CD4-positive, alpha-beta T cell treated with Interleukin-12 subunit alpha and Interleukin-12 subunit beta, for 1 hour (primary cell): ENCODE measurements at places on chromosomes 7 and 10.
A peak's percentile ranks its signal among the peaks of the same experiment; 100 is the strongest.

- no peak for DNase-seq
These were observed 18.4 kb downstream of the TIAL1 start for GRCh38 chr10:119578355-119578754.

- no peak for DNase-seq
These were observed 164.3 kb upstream of the TCERG1L start for GRCh38 chr10:131475803-131476202.

DNA sequence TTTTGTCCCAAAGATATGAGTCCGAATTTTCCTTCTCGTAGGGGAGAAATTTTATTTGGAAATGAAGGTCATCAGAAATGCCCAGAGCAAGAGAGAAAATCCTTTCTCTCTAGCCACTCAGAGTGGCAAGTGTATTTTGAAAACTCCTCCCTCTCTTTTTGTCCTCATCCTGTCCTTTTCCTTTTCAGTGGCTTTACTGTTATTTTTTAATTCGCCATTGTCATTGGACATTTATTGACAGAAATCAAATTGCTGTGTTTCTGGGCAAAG is 39.6 kb downstream of the TET1 start:
- no peak for DNase-seq

DNA sequence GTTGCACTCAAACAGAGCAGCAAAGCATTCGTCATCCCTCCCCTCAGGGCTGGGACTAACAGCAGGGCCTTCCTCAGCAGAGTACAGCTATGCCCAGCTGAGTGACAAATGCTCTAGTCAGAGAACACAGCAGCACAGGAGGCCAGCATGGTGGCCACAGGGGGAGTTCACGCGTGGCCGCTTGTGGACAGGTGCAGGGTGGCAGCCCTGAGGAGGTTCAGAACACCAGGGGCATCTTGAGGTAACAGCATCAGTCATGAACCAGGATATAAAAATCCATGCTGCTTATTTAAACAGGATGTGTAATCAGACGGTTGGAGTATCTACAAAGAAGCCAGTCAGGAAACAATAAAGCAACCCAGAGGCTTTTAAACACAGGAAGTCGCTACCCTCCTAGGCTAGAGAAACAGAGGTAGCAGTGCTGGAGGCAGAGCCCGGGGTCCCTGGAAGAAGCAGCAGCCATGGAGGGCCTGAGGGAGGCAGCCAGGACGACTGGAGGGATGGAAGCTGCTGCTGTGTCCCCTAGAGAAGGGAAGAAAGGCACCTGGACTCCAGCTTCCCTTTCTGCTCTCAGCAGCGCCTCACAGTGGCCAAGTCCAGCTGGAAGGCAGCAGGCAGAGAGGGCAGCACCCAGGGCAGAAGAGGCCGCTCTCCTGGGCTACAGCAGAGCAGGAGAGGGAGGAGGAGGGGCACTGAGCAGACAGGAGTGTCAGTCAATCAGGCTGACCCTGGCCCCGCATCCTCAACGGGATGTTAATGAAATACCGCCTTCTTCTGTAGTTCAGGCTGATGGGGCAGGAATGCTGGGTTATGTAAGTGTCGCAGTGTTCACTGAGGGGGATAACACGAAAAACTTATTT is 70.8 kb upstream of the UCN3 start:
- DNase-seq, result peak; percentile 73

GRCh38 chr10:78972160-78972946 is 96.4 kb upstream of the ZMIZ1 start:
- no peak for DNase-seq

DNA sequence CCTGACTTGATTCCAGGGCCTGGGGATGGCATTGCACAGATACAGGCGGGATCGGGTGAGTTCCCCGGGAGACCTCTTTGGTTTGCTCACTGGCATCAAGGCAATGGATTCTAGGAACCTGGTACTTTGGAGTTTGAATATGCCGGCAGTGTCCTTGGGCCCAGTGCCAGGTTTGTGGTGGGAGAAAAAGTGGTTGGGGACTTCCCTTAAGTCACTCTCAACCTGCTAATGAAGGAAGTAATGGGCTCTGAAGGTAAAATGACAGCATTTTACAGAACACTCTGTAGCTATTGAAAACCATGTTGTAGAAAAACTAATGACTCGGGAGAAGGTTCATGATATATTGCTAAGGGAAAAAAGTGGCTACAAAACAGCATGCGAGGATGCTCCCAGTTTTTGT is 129.9 kb downstream of the CFAP58 start:
- no peak for DNase-seq

DNA sequence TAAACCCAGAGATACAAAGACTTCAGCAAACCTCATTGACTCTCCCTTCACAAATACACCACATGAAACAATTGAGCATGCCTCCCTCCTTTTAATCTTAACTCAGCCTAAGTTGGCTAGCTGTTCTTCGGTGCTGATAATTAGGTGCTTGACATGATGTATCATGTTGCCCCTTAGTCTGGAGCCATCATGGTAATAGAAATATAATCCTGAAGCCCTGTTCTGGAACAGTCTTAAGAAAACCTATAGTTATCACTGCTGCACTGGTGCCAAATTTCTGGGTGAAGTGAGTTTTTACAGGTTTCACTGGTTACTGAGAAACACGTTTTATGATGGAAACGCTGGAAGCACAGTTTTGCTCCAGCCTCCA is 306.1 kb downstream of the LRMDA start:
- no peak for DNase-seq

DNA sequence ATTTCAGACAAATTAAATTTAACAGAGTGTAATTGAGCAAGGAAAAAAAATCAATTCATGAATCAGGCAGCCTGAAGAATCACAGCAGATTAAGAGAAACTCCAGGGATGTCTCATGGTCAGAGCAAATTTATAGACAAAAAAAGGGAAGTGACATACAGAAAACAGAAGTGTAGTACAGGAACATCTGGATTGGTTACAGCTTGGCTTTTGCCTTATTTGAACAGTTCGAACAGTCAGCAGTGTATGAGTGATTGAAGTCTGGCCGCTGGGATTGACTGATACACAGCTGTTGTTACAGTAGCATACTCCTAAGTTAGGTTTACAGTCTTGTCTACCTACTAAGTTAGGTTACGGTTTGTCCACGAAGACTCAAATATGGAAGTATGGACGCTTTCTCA is 255.3 kb downstream of the HPSE2 start:
- DNase-seq, result no peak

GRCh38 chr10:129440247-129440646 is 26.8 kb upstream of the MGMT start:
- no peak for DNase-seq

DNA sequence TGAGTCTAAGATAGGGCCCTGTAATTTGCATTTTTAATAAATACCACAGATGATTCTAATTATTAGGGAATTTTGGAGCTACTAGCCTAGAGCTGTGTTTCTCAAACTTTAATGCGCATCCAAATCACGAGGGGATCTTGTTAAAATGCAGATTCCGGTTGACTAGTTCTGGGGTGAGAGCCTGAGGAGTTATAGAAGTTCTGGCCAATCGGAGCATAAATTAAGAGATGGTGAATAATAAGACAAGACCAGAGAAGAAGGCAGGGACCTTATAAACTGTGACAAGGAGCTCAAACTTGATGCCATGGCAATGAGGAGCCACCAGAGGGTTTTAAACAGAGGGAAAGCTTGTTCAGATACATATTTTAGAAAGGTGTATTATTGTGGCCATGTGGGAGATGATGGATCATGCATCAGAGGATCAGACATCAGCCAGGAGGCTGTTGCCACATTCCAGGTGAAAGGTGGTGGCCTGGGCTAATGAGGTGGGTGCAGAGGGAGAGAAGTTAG is 29.7 kb upstream of the TLX1 start:
- no peak for DNase-seq

- no peak for DNase-seq
These were observed 136.0 kb downstream of the MYOF start for GRCh38 chr10:93346108-93346507.

DNA sequence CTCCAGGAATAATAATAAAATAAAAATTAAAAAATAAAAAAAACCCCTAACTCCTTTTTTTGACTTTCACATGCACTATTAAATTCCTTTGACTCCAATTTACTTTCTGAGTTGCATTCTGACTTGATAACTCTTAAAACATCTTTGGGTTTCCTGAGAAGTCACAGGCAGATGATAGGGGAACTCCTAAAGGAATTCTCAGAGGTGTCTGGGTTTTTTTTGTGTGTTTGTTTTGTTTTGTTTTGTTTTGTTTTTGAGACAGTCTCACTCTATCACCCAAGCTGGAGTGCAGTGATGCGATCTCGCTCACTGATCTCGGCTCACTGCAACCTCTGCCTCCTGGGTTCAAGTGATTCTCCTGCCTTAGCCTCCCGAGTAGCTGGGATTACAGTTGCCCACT is 52.7 kb upstream of the APBB1IP start:
- DNase-seq, result no peak

GRCh38 chr7:152196391-152196790 is 170.9 kb downstream of the GALNT11 start:
- DNase-seq, result no peak

DNA sequence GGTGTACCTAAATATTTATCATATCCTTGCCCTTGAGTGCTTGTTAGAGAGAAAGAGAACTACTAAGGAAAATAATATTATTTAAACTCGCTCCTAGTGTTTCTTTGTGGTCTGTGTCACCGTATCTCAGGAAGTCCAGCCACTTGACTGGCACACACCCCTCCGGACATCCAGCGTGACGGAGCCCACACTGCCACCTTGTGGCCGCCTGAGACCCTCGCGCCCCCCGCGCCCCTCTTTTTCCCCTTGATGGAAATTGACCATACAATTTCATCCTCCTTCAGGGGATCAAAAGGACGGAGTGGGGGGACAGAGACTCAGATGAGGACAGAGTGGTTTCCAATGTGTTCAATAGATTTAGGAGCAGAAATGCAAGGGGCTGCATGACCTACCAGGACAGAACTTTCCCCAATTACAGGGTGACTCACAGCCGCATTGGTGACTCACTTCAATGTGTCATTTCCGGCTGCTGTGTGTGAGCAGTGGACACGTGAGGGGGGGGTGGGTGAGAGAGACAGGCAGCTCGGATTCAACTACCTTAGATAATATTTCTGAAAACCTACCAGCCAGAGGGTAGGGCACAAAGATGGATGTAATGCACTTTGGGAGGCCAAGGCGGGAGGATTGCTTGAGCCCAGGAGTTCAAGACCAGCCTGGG is 11.4 kb downstream of the SERPINE1 start:
- DNase-seq, result peak; percentile 82

- DNase-seq, result no peak
These were observed 112.7 kb downstream of the REEP3 start for GRCh38 chr10:63633677-63634487.

DNA sequence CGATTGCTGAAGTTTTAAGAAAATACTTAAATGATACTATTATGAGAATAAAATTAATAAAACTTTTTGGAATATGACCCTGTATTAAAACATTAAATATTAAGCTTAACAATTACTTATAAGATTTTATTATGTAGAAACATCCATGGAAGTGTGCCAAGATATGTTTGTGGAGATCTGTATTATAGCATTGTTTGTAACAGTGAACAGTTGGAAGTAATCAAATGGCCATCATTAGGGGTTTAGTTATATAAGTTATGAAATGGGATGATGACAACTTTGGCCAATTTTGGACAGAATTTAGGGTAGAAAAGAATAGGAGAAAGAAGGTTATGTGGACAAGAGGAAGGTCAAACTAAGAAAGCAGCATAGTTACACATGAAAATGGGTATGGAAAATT is 88.0 kb downstream of the AKAP9 start:
- no peak for DNase-seq

DNA sequence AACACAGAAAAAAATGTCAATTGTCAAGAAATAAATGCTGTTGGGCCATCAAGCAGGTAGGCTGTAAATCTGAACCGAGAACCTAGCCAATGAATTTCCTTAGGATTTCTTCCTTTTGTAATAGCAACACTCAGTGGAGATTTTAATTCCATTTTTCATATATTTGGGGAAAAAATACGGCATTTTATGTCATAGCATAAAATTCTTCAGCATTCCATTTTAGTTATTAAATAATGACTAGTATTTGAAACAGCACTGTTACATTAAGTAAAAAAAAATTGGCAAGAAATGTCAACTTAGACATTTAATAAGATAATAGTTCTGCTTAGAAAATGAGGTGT is 12.3 kb upstream of the VIM start:
- DNase-seq, result no peak

DNA sequence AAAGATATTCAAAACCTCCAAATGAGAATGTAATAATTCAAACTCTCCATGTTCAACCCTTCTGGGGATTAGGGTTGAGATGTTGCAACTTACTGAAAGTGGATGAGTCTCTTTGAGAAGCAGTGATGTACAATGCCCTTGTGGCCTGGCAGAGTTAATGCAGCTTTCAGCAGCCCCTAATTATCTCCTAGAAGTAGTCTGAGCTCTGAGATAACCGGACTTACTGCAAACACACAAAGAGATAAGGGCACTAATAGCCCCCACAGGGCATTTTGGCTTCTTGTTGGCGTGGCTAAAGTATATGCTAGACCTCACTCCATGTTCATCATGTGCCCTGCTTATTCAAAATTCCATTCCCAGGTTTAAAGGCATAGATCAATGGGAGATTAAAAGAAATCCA is 404.7 kb downstream of the NEBL start:
- no peak for DNase-seq

GRCh38 chr7:71566991-71567390 is 435.0 kb downstream of the GALNT17 start:
- no peak for DNase-seq

GRCh38 chr10:6064119-6064518 is 2.0 kb upstream of the IL2RA start:
- no peak for DNase-seq

DNA sequence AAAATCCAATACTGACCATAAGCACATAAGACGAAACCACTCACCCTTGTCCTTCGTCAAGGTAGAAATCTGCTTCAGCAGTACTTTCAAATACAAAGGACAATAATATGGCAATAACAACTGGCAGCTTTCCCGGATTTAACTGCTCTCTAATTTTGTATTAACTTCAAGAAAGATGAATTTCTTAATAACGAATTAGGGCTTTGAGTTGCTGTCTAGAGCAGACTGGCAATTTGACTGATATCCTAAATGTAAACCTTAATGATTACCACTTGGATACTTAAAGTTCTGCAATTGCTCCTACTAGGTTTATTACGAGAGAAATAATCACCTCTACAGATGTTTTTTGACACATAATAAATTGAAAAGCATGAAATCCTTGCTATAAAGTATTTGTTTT is 418.7 kb downstream of the MAGI2 start:
- DNase-seq, result no peak
